ENCODE measurements at places on chromosomes 3 and 15.

GRCh38 chr3:116337229-116337628, 108.1 kb downstream of the LSAMP start:
- DNase-seq, result no peak

DNA sequence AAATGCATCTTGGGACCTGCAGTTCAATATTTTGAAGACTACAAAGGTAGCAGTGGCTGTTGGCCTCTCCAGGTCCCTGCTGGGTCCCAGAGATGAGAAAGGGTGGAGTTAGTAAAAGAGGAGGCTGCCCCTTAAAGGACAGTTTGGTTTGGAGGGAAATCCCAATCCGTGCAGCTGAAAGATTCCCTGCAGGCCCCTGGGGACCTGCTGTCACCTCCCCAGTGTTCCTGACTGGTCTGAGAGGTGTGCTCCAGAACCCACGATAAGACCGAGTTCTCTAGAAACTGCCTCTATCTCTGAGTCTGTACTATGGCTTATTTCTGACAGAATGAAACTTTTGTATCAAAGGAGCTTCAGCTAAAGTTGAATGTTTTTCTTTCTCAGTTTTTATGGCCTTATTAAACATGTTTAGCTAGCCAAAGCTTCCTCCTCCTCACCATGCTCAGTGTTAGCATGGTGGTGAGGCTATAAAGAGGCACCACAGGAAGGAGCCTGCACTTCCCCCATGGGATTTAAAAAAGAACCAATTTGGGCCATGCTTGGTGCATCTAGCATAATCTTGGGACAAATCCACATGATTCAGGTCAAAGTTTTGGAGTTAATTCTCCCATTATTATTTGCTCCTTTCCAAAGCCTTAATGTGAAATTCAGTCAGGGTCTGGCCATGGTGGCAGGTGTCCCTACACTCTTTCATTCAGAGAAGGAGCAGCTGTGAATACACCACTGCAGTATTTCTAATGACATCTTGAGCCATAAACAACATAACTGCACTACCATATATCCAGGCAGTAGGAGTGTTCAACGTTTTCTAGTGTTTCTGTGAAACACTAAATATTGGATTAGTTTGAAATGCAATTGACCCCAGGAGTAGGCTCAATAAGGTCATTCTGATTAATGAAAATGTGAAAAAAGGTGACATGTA, 74.4 kb downstream of the ATP1B3 start:
- DNase-seq, result no peak

DNA sequence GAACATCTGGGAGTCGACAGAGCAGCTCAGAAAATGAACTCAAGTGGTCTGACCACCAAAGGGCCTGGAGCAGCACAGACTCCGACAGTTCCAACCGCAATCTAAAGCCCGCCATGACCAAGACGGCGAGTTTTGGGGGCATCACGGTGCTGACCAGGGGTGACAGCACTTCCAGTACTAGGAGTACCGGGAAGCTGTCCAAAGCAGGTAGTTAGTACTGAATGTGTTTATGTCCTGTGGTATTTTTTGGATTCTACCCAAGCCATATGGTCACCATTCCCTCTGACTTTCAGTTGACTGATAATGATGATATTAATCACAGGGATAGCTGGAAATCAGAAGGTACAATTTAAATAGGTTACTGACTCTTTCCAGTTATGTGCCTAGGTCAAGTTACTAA, 82.3 kb downstream of the ARPP21 start:
- DNase-seq, result no peak

- DNase-seq, result peak; percentile 1
Observed at GRCh38 chr3:55405436-55405835, 81.7 kb downstream of the WNT5A start.

GRCh38 chr3:172176061-172176770, 136.8 kb downstream of the FNDC3B start:
- no peak for DNase-seq

- peak; percentile 90 for DNase-seq
Observed at GRCh38 chr3:50587806-50588758, 18.8 kb downstream of the HEMK1 start.

DNA sequence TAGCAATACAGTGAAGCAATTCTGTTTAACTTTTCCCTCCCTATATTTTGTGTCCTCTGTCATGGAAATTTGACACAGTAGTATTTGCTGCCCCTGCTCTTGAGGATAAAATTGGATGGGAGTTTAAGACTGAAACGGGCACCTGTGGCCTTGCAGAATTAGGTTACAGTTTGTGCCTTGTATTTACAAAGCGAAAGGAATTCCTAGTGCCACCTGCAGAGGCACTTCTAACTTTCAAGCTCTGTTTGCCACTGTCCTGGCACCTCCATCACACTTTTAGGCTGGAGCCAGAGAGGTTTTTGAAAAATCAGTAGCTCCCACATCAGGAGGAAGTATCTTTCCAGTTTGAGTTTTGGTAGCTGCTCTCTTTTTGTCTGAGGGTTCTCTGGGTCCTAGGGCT, 39.5 kb downstream of the CD86 start:
- DNase-seq, result no peak

- DNase-seq, result no peak
Observed at GRCh38 chr15:42315521-42315920, 42.3 kb upstream of the TMEM87A start.

DNA sequence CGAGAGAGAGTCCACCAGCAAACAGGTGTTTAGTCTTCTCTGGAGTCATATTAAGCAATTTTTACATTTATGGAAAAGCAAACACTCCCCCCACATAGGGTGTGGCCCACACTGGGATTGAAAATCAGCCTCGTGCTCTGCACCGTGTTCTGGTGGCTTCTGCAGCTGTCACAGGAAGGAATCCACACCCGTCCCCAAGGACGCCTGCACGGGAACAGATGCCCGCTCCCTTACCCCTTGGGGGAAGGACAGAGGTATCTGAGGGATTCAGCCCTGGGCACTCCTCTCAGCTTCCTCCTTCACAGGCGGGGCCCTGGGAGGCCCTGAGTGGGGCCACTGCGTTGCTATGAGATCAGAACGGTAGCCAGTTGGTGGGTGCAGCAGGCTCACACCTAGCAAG, 27.8 kb downstream of the LIPC start:
- DNase-seq, result no peak

- DNase-seq, result no peak
Observed at GRCh38 chr3:61777483-61777882, 216.1 kb downstream of the PTPRG start.

GRCh38 chr3:47228088-47228487, 54.5 kb downstream of the KIF9 start:
- no peak for DNase-seq

DNA sequence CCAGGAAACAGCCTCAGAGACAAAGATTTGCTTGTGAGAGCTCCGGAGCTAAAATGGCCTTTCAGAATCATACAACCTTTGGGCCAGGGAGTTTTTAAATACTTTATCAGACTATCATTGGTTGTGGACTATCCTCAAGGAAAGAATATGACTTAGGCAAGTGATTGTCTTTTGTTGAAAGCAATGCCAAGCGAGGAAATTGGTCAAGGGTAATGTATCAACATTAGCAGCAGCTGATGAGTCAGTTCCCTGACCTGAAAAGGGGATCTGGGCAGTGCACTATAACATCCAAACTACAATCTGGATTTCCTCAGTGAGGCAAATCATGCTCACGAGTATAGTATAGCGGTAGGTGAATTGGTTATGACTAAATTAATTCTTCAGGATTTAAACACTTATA, 303.6 kb downstream of the LSAMP start:
- DNase-seq, result no peak

DNA sequence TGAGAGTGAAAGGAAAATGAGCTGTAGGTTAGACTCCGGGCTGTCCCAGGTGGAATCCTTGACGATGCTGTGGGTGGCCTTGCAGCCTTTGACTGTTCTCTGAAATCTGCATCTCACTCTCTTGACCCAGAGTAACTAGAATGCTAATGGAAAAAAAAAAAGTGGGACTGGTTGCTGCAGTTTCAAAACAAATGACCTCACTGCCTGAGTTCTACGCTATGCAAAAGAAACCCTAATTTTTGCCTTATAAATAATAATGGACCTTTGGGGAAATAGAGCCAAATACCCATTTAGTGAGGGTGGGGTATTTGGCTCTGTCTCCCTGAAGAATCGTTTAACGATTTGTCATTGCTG, 309.7 kb upstream of the C2CD4B start:
- no peak for DNase-seq

- DNase-seq, result no peak
Observed at GRCh38 chr3:177615015-177615414, 417.7 kb upstream of the TBL1XR1 start.

DNA sequence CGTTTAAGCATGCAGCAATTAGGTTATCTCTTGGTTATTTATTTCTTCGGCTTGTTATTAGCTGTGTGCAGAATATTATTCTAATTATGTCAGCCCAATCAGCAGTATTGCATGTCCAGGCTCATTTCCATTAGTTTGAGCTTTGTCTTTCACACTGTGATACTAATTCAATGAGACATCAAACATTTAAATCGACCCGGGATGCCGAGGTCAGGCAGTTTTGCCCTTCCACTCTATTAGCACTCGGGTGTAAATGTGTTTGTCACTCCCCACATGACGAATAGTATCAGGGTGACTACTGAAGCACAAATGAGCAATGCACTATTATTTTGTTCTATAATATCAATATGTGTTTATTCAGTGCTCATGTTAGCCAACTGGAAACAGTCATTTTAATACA, 170.9 kb downstream of the ANXA2 start:
- DNase-seq, result no peak

DNA sequence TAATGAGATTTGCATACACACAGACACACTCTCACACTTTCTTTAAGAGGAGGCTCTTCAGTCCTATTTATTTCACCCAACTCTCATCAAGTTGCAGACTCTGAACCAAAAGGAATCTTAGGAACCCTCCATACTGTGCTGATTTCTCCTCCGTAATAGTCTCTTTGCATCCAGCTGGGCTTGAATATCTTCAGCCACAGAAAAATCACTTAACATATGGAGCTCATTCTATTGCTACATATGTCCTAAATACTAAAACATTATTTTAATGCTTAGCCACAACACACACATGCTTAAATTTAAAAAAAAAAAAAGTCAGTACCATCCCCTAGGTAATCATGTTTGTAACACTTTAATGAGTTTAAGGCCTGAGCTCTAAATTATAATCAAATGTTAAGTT, 287.5 kb upstream of the CNTN6 start:
- DNase-seq, result no peak

GRCh38 chr3:49674497-49674983, 389 bp downstream of the APEH start:
- DNase-seq, result no peak

DNA sequence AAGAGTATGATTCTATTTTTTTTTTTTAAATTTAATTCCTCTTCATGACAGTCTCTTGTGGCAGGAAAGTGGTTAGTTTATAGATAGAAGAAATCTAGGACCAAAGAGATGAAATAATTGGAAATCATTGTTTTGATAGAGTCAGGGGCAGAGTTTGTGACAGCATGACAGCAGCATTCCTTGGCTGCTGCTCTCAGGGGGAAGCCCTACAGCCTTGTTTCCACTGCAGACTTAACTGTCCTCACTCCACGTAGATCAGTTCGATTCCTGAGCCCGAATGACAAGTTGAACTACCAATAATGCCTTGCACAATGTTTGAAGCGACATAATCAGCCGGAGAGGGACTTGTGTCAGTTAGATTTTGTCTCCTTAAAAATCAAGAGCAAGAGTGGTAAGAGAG, 189.0 kb upstream of the ICE2 start:
- DNase-seq, result no peak

DNA sequence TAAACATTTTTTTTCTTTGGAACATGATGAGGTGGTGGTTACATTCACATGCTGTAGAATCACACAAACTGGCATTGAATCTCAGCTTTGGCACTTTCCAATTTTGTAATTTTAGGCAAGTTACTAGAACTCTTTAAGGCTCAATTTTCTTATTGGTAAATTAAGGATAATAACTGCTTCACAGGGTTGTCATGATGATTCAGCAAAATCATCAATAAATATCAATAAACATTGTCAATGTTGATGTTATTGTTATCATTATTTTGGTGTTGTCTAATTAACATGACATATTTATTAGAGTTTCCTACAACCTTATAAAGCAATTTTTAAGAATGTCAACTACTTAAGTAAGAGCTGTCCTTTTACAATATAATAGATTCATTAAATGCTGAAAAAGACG, 1.6 kb downstream of the MDFIC2 start:
- DNase-seq, result no peak

DNA sequence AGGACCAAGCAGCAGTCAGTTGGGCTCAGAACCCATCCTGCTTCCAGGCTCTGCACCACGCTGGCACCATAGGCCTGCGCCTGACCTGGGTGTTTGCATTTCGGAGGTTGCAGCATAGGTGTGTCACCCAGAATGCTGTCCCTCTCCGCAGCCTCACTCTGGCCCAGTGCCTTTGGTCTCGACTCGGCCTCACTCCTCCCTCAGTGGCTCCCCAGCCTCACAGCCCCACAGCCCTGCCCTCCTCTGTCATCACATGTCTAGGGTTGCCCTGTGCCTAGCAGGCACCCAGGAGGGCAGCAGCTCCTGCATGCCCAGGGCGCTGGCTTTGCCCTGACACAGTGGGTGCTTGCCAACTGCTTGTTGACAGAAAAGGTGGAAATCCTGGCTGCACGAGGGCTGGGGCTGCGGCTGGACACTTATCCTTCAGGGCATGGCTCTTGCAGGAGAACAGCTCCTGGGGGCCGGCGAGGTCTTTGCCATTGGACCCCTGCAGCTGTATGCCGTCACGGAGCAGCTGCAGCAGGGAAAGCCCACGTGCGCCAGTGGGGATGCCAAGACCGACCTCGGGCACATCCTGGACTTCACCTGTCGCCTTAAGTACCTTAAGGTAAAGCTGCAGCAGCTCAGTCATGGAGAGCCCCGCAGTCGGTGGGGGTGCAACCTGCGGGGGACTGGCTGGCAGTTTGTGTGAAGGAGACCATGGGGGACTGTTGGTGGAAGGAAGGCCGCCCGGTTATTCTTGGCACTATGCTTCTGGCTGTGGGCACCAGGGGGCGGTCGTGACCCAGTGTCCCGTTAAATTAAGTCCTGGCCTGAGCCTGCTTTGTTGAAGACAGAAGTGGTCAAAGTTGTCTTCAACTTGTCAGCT, 16.2 kb downstream of the NISCH start:
- DNase-seq, result no peak

GRCh38 chr15:77596821-77597803, 35.6 kb downstream of the LINGO1 start:
- no peak for DNase-seq

DNA sequence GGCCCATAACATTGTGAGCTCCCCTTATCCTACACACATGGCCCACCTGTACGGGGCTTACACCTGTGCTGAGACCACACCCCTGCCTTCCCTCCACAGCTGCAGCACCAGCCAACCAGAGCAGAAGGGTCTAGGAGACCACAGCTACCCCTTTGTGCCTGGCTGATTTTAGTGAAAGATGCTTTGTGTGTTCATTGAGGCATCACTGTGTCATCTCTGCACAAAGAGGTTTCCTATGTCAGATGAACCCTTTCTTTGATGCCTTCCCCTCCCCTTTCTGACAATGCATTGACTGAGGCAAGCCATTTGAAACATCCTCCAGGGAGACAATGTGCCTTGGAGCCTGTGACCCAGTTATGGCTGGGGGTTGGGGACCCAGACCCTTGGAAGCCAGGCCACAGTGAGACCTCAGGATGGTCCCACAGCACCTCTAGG, 54.9 kb upstream of the SLC7A14 start:
- no peak for DNase-seq
